Renal cortical epithelial cell (primary cell): ENCODE measurements at places on chromosomes 6 and 20. TPM values are rescaled to one million over a fixed set of nuclear protein-coding genes. Genes with fewer than 3 reads are reported as not detected.

- DNase-seq, result no peak
Observed at GRCh38 chr6:16894301-16894700, 133.0 kb upstream of the ATXN1 start.

GRCh38 chr20:4949833-4950178 is 51.5 kb downstream of the SLC23A2 start:
- DNase-seq, result peak; percentile 48

GRCh38 chr20:45969712-45970634 is 2.0 kb downstream of the ZNF335 start:
- peak; percentile 65 for DNase-seq

Gene FAM217A
- total RNA-seq, result not detected in 2 replicates

GRCh38 chr6:146943664-146944063 is 260.6 kb upstream of the STXBP5 start:
- no peak for DNase-seq

DNA sequence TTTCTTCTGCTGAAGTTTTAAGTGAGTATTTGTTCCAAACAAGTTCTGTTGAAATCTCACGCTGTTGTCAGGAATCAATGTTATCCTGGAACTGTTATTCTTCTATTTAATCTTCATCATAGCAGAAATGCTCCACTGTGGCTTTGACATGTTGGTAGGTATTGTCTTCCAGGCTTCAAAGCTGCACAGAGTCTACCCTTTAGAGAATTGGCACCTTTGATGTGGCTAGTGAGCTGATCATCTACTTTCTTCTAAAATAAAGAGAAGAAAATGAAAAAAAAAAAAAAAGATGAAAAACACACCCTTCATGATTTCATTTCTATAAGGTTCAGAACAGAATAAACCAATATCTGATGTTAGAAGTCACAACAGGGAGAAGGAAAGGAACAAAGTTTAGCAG is 5.8 kb upstream of the ZSCAN23 start:
- no peak for DNase-seq

Gene OR2J3
- not detected in 2 replicates for total RNA-seq

Gene PRDM1
- 0.87 and 1.4 TPM in 2 replicates for total RNA-seq

- no peak for DNase-seq
Observed at GRCh38 chr6:41063884-41064285, 8.3 kb downstream of the OARD1 start.

Gene LST1
- not detected in 2 replicates for total RNA-seq

GRCh38 chr6:135603249-135603648 is 105.7 kb upstream of the AHI1 start:
- no peak for DNase-seq

GRCh38 chr20:33566781-33567603 is 77.1 kb downstream of the CBFA2T2 start:
- no peak for DNase-seq

GRCh38 chr6:28205879-28206278 is 19.2 kb upstream of the ZSCAN9 start:
- no peak for DNase-seq

DNA sequence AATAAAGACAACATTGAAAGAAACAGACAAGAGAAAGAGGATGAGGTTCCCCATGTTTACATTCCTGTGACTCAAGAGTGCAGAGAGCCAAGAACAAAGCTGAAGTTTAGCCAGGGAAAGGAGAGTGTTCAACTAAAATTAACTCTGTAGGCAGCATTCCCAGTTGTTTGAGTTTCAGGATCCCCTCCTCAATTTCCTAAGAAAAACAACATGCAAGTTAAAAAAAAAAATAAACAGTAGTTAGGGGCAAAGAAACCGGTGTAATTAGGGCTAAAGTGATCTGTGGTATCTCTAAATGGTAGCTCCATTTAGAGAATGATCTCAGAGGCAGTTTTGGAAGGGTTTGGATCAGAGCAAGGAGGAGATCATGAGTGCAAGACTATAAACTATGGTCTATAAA is 30.9 kb upstream of the RAB23 start:
- DNase-seq, result peak; percentile 30

Gene ZSCAN23
- 1.9 and 10.0 TPM in 2 replicates for total RNA-seq

- DNase-seq, result no peak
Observed at GRCh38 chr6:96743496-96743895, 93.8 kb downstream of the GPR63 start.

GRCh38 chr20:51189814-51190782 is 167.2 kb upstream of the KCNG1 start:
- DNase-seq, result no peak

DNA sequence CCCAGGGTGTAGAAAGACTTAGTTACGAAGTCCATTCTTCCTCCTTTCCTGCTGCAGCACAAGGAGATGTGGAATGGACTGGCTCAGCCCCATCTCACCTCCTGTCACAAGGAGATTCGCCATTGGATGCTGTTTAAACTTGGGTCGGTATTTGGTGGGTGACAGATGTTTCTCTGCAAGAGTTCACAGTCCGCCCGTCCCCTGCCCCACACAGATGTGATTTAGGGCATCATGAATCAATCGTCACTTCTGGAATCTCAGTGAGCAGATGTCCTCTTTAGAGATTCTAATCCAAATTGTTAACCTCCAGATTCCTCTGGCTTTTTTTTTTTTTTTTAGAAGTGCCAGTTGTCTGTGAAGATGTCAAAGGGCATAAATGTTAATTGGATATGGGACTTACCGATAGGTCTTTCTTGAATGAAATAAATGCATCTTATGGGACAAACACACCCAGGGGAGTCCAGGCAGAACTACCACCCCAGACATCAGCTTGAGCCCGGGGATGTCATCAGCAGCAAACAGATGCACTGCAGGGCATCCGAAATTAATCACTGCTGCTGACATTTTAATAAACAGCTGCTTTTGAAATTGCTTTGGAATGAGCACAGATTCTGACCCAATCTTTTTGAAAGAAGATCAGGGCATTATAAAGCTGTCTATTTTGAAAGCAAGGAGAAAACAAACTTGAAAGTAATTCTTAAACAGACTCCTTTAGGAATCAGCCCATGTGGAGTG is 117.6 kb upstream of the CDH4 start:
- no peak for DNase-seq

DNA sequence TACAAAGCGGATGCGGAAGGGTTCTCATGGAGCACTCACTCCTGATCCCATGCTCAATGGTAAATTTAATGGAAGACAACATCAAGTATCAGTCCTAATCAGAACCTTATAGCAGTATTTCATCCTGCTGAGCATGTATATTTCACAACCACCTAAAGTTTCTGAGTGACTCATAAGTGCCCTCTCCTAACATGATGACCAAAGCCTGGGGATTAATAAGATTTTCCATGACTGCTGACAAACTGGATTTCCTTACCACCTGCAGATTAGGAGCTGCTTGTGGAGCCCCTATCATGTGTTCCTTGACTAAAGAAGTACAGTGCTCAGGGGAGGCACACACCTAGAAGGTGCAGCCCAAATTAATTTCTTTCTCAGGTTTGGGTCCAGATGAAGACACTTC is 112.8 kb downstream of the INSM1 start:
- DNase-seq, result peak; percentile 73

- peak; percentile 48 for DNase-seq
Observed at GRCh38 chr6:142728364-142728763, 216.6 kb downstream of the HIVEP2 start.

DNA sequence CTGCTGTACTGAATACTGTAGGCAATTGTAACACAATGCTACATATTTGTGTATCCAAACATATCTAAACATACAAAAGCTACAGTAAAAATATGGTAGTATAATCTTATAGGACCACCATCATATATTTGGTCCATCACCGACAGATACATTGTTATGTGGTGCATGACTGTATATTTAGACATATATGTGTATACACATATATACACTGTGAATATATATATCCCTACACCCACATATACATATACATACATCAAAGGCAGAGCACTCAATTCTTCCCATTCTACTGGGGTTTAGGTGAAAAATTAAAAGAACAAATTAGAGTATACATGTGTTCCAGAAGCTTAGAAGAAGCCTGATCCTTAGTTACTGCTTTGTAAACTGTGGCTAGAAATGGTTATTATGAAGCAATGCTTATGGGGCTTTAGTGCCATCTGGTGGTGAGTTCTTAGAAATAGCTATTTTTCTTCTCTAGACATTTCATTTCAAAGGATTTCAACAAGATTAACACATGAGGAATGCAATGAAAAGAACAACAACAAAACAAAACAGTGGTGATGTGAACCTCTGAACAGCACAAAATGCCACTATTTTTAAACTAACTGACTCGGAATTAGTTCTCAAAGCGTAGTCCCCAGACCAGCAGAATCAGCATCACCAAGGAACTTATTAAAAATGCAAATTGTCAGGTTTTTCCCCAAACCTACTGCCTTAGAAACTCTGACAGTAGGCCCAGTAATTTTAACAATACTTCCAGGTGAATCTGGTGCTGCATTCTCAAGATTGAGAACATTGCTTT is 38.0 kb downstream of the PKHD1 start:
- DNase-seq, result peak; percentile 69

DNA sequence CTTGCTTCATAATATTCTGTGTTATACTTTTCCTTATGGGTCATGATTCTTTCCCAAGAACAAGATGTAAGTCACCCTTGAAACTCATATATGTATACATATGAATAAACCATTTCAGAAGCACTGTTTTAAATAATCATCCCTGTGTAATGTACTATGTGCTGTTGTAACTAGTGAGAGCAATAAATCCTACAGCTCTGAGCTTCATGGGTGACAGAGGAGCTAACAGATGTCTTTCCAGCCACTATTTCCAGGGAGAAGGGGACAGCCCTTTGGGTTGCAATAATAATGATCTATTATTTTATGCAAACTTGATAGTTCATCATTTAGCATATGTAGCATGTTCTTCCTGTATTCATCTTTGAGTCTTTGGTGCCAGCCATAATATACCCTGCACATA is 342.8 kb downstream of the KIF16B start:
- no peak for DNase-seq

GRCh38 chr20:47350181-47350550 is 6.3 kb downstream of the ZMYND8 start:
- DNase-seq, result no peak

Gene VARS2
- total RNA-seq, result 47.5 and 144 TPM in 2 replicates

GRCh38 chr6:129709196-129709768 is 695 bp downstream of the ARHGAP18 start:
- peak; percentile 65 for DNase-seq

- no peak for DNase-seq
Observed at GRCh38 chr6:94956910-94957309, 620.4 kb upstream of the MANEA start.

DNA sequence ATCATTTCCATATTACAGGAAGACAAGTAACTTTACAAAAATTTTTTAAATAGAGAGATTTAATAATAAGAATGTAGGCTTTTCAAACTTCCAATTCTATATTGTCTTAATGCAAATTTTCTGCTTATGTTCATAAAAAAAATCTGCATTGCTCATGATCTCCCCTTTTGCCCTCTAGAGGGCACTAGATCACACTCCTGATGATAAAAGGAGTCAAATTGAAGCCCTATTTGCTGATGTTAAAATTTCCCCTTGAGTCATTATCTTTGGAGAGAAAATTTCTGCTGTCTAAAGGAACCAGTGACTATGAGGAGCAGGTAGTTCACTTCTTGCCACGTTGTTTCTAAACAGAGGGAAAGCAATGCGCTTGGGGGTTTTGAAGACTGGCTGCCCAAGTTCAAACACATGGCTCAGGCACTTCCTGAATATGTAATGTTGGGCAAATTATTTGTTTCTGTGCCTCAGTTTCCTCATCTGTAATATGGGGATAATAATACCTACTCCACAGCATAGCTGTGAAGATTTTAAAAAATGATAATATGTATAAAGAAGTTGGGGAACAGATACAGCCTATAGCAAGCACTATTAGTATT is 874.2 kb downstream of the TFAP2A start:
- peak; percentile 72 for DNase-seq

Gene DDO
- 4.8 and 7.3 TPM in 2 replicates for total RNA-seq

Gene GPR63
- total RNA-seq, result 1.2 and 1.9 TPM in 2 replicates

- peak; percentile 71 for DNase-seq
Observed at GRCh38 chr6:93735099-93735498, 315.7 kb upstream of the EPHA7 start.

DNA sequence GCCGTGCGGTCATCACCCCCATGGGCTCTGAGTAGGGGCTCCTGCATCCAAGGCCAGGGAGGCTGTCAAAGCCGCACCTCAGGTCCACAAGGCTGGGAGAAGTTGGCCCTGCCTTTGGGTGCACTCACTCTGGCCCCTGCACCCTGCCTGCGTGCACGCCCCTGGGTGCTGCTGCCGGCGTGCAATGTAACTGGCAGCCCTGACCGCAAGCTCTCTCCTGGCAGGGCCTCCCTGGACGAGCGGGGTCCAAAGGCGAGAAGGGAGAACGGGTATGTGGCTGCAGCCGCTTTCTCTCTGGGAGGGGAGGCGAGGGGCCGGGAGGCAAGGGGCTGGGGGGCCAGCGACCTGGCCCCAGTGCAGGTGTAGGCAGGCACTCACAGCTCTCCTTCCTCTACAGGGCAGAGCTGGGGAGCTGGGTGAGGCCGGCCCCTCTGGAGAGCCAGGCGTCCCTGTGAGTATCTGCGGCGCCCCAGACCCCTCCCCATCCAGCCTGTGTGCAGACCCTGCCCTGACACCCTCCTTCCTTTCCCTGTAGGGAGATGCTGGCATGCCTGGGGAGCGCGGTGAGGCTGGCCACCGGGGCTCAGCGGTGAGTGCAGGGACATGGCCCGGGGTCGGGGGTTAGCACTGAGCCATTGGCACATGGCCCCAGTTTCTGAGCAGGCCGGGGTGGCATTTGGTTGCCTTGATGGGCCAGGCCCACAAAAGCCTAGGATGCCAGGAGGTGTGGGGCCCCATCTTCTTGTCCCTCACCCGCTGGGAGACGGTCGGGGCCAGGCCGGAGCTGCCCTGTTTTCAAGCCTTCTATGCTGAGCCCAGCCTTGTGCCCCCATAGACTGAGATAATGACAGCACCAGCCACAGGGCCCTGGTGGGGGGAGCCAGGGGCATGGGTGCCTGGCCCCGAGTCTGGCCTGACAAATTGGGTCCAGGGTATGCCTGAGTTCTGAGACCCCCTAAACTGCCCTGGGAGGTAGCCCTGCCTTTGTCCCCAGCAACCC is 12.7 kb downstream of the COL9A3 start:
- no peak for DNase-seq

DNA sequence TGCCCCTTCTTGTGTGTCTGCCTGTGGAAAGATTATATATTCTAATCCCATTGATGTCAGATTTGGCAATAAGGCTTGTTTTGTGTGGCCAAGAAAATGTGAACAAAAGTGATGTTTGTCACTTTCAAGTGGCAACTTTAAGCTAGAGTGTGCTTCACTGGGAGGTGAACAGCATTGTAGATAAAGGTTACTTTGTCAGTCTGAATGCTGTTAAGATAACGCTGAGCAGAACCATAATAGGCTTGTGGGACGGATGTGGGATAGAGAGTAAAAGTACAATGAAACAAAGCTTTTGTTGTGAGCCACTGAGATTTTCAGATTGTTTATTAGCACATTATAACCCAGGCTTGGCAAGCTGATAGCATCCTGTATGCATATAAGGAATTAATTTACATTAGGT is 303.8 kb upstream of the MAN1A1 start:
- no peak for DNase-seq

DNA sequence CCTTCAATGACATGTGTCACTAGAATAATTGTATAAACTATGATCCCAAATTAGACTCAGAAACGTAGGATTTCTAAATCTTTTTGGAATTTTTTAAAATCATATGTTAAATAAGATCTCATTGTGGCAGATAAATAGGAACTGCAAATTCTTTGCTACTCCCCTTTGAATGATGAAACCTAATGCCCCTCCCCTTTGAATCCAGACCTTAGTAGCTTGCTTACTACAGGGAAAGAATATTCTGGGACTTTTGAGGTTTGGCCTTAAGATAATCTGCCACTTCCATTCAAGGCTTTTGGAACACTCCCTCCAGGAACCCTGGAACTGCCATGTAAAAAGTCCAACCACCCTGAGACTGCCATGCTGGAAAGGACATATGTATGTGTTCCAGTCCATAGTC is 7.1 kb downstream of the TDP2 start:
- DNase-seq, result no peak

Gene OR2B6
- not detected in 2 replicates for total RNA-seq
